ENCODE measurements at places on chromosomes 3 and 15.

GRCh38 chr15:66830358-66830757 is 128.3 kb downstream of the SMAD6 start:
- no peak for DNase-seq

DNA sequence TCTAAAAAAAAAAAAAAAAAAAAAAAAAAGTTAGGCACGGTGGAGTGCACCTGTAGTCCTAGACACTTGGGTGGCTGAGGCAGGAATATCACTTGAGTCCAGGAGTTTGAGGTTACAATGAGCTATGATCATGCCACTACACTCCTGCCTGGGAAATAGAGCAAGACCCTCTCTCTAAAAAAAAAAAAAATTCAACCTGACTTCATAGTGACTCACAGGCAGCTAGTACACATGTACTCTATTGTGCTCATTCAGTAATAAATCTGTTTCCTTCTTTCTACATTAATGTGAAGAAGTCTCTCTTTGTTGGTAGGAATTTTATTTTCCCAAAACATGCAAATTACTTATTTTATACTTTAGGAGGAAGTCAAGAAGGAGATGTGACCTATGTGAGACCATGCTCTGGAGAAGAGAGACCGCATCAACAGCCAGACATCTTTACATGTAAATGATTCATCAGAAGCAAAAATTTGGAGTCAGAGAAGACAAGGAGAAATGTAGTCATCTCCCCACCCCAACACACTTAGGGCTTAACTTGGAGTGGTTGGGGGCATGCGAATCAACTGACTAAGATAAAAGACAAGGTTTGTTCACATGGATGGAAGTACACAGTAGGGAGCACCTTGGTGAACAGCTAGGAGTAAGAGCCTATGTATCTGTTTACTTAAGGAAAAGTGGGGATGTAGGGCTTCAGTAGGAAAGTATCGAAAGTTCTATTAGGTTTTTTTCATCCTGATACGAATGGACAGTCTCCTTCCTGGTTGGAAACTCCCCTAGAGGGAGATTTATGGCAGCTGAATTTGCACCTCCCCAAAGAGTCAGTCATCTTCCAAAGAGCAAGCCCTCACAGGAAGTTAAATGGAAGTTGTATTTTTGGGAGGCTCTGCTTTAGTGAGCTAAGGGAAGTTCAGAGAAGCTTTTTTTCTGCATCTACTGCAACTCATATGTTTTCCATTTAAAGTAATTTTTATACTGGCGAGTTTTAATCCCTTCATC is 23.0 kb upstream of the NMD3 start:
- DNase-seq = no peak

DNA sequence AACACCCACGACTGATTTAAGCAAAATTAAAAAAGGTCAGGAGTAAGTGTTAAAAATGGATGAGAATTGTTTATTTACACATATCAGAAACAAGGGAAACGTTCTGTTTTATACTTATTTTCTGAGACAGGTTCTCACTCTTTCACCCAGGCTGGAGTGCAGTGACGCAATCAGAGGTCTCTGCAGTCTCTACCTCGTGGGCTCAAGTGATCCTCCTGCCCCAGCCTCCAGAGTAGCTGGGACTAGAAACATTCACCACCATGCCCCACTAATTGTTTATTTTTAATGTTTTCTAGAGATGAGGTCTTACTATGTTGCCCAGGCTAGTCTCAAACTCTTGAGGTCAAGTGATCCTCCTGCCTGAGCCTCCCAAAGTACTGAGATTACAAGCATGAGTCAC is 1080.3 kb downstream of the ROBO1 start:
- DNase-seq = no peak

DNA sequence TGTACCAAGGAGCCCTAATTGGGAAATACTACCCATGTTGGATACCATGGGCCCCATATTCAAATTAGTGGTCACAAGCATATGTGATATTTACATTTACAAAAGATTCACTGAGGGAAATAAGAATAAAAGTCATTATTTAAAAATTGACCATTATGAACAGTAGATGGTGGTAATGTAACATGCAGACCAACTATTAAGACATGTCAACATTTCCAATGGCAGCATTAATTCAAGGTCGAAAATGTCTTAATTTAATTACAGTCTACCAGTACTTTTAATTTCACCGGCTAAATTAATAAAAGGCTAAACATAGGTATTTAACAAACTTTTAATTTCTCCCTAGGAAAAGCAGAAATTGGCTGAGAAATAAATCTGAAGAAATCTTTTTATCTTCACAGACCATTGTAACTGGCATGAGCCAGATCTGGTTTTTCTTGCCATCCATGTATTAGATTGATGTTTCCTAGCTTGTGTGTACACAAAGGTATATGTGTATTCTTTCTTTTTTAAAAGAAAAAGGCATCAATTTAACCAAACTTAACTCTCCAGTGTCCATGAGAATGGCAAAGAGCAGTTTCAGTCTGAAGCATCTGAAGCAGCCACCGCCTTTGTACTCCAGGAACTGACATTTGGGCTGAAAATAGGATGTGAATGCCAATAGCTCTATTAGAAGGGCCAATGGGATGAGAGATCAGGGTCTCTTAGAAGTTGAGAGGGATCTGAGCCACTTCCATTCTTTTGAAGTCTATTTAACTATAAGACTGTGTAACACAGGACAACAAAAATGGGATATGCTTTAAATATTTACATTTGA is 26.6 kb downstream of the NEK11 start:
- no peak for DNase-seq

- no peak for DNase-seq
Measured at GRCh38 chr3:188518835-188519452, 365.0 kb downstream of the LPP start.

DNA sequence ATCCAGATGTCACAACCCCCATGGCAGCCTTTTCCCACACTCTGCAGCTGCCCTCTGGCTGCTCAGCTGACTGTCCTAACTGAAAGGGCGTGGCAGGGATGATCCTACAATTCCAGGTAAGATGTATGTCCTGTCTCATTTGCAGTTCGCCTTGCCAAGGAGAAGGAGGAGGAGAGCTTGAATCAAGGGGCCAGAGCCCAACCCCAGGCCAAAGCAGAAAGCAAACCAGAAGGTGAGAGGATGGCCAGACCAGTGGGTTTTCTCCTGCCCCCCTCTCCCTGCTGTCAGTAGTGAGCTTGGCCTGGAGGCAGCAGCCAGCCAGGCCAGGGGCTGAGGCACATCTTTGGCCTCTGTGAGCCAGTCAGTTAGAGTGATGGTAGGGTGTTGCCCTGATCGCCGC is 22.5 kb downstream of the SLC24A1 start:
- no peak for DNase-seq

DNA sequence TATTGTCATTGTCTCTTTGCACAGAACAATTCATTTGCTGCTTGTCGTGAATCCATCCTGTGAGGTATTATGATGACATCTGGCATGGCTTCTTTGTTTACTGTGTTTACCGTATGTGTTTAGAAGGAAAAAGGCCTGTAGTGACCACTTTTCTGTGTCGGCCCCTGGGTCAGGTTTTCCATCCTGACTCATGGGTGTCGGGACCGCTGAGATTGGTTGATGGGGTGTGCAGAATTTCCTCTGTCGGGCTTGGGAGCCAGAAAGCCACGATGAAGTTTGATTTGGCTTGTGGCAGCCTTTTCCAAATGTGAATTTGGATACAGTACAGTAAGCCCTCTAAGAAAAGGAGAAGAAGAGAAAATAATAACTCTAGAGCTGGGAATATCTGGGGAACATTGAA is 113.5 kb downstream of the FNDC3B start:
- no peak for DNase-seq

- no peak for DNase-seq
Measured at GRCh38 chr3:172294223-172294806, 153.9 kb downstream of the GHSR start.
